ENCODE measurements at places on chromosomes 2 and 18. TPM values are rescaled to one million over a fixed set of nuclear protein-coding genes. Genes with fewer than 3 reads are reported as not detected.

Gene ANKRD53
- not detected for total RNA-seq

Gene SLC23A3
- 111 TPM for total RNA-seq

Gene GCA
- total RNA-seq = 23.9 TPM

GRCh38 chr2:106113361-106113966, 80.6 kb downstream of the UXS1 start:
- DNase-seq = no peak

DNA sequence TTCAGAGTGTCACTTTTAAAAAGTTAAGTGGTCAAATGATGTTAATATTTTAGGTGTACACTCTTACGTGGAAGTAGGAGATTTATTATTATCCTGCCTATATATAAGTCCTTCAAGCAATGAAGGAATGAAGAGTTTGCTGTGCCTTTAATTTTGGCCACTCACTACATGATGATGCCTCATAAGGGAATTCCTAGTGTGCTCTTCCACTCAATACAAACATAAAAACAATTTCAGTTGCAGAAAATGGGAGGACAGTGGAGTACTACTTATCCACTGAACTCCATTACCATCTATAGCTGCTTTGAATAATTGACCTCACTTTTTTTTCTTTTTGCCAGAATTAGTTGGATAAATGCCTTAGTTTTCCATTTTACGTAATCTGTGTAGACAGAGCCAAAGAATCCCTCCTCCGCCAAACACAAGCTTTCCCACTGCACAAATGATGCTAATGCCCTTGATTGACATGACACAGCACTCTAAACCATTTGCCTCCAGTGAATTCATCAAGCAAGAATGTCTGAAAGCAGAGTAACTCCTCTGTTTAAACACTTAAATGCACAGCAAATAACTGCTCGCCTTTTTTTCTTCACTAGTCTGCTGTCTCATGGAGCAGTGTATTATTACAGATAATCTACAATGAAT, 751.1 kb upstream of the FANCL start:
- DNase-seq = no peak

DNA sequence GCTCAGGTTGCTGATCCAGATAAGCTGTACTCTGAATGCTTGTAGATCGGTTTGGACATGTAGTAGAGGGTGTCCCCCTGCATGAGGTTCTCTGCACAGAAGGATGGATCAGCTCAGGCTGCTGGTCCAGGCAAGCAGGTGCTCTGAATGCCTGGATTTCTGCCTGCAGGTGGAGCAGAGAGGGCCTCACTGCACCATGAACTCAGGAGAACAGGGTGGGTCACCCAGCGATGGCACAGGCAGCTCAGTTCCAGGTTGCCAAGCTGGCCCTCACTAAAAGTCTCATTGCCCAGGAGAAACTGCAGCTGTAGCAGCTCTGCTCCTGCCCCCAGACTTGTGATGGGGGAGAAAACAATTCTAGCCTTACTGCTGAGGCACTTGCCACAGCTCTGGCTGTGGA, 491.8 kb downstream of the XIRP2 start:
- DNase-seq = no peak

- no peak for DNase-seq
Observed at GRCh38 chr18:62634458-62634857, 80.9 kb upstream of the PHLPP1 start.
